Activated CD8-positive, alpha-beta T cell treated with anti-CD3 and anti-CD28 coated beads for 36 hours (primary cell): ENCODE measurements at places on chromosomes 6 and 20. TPM values are rescaled to one million over a fixed set of nuclear protein-coding genes. Genes with fewer than 3 reads are reported as not detected.
A peak's percentile ranks its signal among the peaks of the same experiment; 100 is the strongest.

DNA sequence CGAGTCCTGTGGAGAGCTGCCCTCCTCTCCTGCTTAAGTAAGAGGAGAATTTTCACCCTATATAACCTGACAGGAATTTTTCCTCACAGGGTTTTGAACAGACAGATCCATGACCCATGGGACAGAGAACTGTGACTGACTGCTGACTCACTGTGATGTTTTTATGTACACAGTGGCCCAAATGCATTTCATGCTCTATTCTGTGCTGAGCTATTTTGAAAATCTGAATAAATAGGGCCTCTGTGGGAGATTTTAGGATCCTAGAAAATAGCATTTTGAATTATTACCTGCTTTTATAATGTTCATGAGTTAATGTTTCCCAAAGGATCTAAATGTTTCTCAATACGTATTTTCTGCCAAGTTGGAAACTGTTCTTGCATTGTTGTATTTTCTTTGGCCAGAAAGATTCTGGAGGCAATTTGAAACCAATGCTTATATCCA is 577.4 kb downstream of the HTR1B start:
- no peaks in the 10 kb centered on the region for H3K4me1 ChIP-seq
- H3K4me3 ChIP-seq, result no peak overlapping the region
- DNase-seq, result no peak
- no peak overlapping the region for H3K27ac ChIP-seq
- no peaks in the 10 kb centered on the region for H3K36me3 ChIP-seq
- H3K27me3 ChIP-seq, result no peaks in the 10 kb centered on the region

- peak within 1 kb of the TSS; percentile 81 for H3K27ac ChIP-seq
- peak within 1 kb of the TSS; percentile 79 for H3K4me3 ChIP-seq
- peaks cover 40% of the 10 kb centered on the region for H3K4me1 ChIP-seq
- peak; percentile 68 for DNase-seq
These were observed at the start of gene SDC4 for GRCh38 chr20:45347936-45348778. Gene SDC4, minus strand, starts transcription at chr20:45348424. Its CDS starts 40 bp downstream, at chr20:45348384.

The GJA10 gene
- not detected for total RNA-seq

The CTCFL gene
- not detected for total RNA-seq

DNA sequence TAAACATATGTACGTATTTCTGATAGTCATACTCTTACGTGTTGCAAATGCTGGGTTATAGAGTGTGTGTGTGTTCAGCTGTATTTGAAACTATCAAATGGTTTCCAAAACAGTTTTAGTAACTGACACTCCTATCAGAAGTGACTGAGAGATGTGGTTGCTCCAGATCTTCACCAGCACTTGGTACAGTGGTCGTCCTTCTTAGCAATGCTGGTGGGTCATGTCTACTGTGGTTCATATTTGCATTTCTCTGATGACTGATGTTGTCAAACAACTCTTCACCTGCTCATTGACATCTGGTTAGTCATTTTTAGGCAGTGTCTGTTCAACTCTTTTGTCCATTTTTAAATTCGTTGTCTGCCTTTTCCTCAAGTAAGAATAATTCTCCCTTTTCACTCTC is 259.3 kb downstream of the KIF16B start:
- H3K4me1 ChIP-seq, result no peaks in the 10 kb centered on the region
- H3K36me3 ChIP-seq, result peaks cover 19% of the 10 kb centered on the region
- no peak for DNase-seq
- no peak overlapping the region for H3K4me3 ChIP-seq
- no peak overlapping the region for H3K27ac ChIP-seq

DNA sequence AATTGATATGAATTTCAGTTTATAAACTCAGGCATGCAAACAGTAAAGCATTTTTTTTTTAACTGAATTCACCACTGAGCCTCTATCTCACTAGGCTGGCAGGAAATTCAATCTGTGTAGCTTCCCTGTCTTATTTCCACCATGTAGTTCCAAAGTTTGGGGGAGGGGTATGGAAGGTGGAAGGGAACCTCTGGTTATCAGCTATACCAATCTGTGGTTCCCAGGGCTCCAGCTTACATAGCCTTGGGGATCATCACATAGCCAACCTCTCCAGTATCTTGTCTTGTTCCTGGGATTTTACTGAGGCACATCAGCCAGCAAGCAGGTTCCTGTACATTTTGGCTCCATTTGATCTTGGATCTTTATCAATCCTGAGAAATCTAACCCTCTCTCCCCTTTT is 15.6 kb downstream of the RAD21L1 start:
- H3K27me3 ChIP-seq, result peaks cover 6% of the 10 kb centered on the region
- H3K27ac ChIP-seq, result no peak overlapping the region
- H3K36me3 ChIP-seq, result no peaks in the 10 kb centered on the region
- no peak overlapping the region for H3K4me3 ChIP-seq
- peaks cover 5% of the 10 kb centered on the region for H3K4me1 ChIP-seq

- no peak overlapping the region for H3K27ac ChIP-seq
- H3K4me3 ChIP-seq, result no peak overlapping the region
- no peak for DNase-seq
- H3K36me3 ChIP-seq, result no peaks in the 10 kb centered on the region
These were observed 139.9 kb downstream of the CCDC170 start for GRCh38 chr6:151633526-151634335.

DNA sequence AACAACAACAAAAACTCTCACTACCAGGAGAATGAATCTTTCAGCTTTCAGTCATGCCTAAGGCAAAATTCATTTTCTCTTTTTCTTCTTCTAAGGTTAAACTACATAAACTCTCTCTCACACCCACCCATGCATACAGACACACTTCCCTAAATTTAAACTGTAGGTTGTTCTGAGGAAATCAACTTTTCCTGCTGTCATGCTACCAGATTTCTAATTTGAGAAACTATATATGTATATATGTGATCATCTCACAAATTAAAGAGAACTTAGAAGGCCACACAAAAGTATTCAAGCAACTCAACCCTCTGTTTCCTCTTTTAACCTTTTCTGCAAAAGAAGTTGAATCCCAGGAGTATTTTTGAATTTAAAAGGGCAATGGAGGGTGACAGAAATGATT is 532.5 kb downstream of the KIF16B start:
- H3K36me3 ChIP-seq, result no peaks in the 10 kb centered on the region
- H3K27ac ChIP-seq, result no peak overlapping the region
- no peaks in the 10 kb centered on the region for H3K4me1 ChIP-seq
- DNase-seq, result no peak
- H3K4me3 ChIP-seq, result no peak overlapping the region
- H3K27me3 ChIP-seq, result no peaks in the 10 kb centered on the region

GRCh38 chr20:38685853-38686473 is 38.3 kb upstream of the SLC32A1 start:
- peaks cover 36% of the 10 kb centered on the region for H3K27me3 ChIP-seq
- no peak overlapping the region for H3K4me3 ChIP-seq
- H3K36me3 ChIP-seq, result no peaks in the 10 kb centered on the region
- H3K27ac ChIP-seq, result no peak overlapping the region
- no peaks in the 10 kb centered on the region for H3K4me1 ChIP-seq

- no peaks in the 10 kb centered on the region for H3K27me3 ChIP-seq
- peaks cover 40% of the 10 kb centered on the region for H3K4me1 ChIP-seq
- H3K4me3 ChIP-seq, result no peak overlapping the region
- no peak for DNase-seq
These were observed 5.7 kb downstream of the MAP3K7 start for GRCh38 chr6:90581146-90581545.

- H3K4me3 ChIP-seq, result no peak overlapping the region
- no peaks in the 10 kb centered on the region for H3K36me3 ChIP-seq
- peaks cover 6% of the 10 kb centered on the region for H3K27me3 ChIP-seq
- no peak for DNase-seq
- peaks cover 2% of the 10 kb centered on the region for H3K4me1 ChIP-seq
These were observed 48.8 kb upstream of the NKX2-2 start for GRCh38 chr20:21562656-21563055.

The CD24 gene
- total RNA-seq, result 0.54 TPM

DNA sequence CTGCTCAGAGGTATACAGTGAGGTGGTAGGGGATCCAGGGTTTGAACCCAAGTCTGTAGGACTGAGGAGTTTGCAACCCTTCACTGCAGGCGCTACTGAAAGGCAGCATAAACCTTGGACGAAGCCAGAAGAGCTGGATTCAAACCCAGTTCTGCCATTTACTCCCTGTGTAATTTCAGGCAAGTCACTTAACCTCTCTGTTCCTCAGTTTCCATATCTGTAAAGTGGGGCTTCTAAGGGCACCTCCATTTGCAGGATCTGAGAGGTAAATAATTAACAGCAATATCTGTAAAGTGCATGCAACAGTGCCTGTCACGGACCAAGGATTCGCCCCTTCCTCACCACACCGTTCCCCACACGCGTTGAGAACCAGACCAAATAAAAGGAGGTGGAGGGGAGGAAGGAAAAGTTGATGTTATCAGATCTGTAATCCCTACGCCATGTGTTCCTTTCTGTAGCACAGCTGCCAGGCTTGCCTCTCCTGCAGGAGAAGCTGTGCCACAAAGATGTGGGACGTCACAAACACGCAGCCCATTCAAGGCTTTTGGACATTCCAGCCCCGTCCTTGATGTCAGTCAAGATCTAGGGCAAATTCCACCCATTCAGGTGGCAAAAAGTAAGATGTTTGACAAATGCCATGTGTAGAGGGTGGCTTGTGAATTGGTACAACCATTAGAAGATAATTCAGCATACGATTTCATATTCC is 9.8 kb downstream of the RIPOR3 start:
- no peak overlapping the region for H3K4me3 ChIP-seq
- H3K27me3 ChIP-seq, result no peaks in the 10 kb centered on the region
- no peaks in the 10 kb centered on the region for H3K36me3 ChIP-seq
- DNase-seq, result no peak
- H3K4me1 ChIP-seq, result no peaks in the 10 kb centered on the region
- H3K27ac ChIP-seq, result no peak overlapping the region

The RAET1L gene
- not detected for total RNA-seq

- no peaks in the 10 kb centered on the region for H3K36me3 ChIP-seq
- H3K4me1 ChIP-seq, result peaks cover 12% of the 10 kb centered on the region
- no peak overlapping the region for H3K27ac ChIP-seq
- H3K4me3 ChIP-seq, result no peak overlapping the region
- no peaks in the 10 kb centered on the region for H3K27me3 ChIP-seq
These were observed 15.2 kb downstream of the DSE start for GRCh38 chr6:116385921-116386320.

DNA sequence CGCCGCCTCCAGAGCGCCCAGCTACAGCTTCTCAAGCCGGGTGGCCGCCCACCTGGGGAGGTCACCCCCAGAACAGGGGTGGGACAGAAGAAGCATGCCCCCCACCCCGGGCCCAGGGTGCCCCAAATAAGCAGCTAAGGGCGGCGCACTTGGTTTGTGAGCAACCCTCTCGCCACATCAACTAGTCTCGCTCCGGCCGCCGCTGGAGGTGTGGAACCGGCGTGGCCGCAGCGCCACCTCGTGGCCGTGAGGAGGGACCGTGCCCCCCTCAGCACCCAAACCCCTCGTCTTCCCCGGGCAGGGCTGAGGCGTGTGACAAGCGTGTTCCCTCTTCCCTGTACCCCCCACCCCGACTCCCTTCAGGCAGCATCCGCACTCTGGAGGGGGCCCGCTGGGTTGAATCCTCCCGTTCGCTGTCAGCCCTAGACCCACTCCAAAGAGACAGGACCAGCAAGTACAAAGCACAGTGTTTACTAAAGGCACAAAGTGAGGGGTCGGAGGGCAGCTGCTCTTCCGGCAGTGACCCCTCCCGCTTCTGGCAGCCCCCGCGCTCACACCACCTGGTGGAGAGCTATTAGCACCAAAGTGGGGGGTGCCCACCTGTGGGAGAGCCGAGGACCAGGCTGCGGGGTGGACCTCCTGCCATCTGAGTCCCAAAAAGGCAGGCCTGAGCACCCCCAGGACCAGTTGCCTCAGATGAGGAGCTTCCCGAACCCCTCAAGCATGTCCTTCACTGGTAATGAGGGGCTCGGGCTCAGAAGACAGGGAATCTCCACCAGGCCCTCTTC is 45.4 kb downstream of the MDFI start:
- H3K36me3 ChIP-seq, result no peaks in the 10 kb centered on the region
- H3K27ac ChIP-seq, result peak overlapping the region; percentile 68
- peaks cover 1% of the 10 kb centered on the region for H3K27me3 ChIP-seq
- H3K4me3 ChIP-seq, result peak overlapping the region; percentile 70

The FOXA2 gene
- total RNA-seq, result not detected

- no peaks in the 10 kb centered on the region for H3K27me3 ChIP-seq
- peaks cover 30% of the 10 kb centered on the region for H3K4me1 ChIP-seq
- H3K4me3 ChIP-seq, result peak overlapping the region; percentile 95
- H3K36me3 ChIP-seq, result peaks cover 1% of the 10 kb centered on the region
These were observed 1.8 kb downstream of the SPATA2 start for GRCh38 chr20:49913399-49914047.

The IRF4 gene
- 409 TPM for total RNA-seq

DNA sequence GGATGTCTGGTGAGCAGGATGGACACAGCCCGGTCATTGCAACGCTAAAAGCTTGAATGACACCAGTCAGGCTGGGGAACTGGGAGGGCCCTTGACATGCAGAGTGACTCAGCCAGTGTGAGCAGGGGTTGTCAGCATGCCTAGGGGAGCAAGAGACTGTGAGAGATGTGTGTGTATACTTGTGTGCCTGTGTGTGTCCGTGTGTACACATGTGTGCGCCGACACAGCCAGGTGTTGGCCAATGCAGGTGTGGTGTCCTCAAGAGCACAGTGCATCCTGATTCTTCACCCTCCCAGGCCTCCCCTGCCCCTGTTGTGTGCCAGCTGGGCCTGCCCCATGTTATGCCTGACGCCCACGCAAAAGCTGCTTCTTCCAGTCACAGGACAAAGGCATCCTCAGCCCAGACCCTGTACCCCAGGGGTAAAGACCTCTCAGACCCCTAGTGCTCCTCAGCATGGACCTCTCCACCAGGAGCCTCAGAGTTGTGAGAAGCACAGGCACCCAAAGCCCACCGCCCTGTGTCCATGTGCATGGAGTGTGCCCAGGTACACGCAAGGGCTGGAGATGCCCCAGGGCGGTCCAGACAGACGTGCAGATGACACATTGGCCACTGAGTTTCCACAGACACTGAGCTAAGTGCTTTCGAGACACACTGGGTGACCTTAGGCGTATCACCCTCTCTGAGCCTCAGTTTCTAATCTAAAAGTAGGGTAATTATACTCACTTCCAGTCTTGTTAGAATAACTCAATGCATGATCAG is 16.6 kb downstream of the NRSN2 start:
- peak; percentile 33 for DNase-seq
- H3K4me3 ChIP-seq, result no peak overlapping the region
- H3K27me3 ChIP-seq, result peaks cover 3% of the 10 kb centered on the region
- H3K27ac ChIP-seq, result no peak overlapping the region

The CST1 gene
- not detected for total RNA-seq

The BTN1A1 gene
- total RNA-seq, result not detected

The KPNA5 gene
- total RNA-seq, result 10.3 TPM

DNA sequence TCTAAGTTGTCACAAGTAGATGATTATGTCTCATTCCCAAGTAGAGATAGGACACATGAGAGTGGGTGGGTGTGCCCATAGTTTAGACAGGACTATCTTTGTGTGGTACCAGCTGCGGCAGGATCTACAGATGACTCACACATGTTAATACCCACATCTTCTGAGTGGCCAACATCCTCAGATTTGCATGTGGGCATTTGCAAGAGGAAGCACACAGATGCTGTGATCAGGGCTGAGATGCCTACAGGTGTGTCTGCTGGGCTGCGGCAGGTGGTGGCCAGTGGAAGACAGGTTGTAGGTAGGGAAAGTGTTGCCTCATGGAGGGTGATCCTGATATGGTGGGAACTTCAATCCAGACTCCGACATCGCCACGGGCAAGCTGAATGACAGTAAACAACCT is 50.8 kb downstream of the UTRN start:
- H3K36me3 ChIP-seq, result no peaks in the 10 kb centered on the region
- H3K27me3 ChIP-seq, result no peaks in the 10 kb centered on the region
- DNase-seq, result peak; percentile 70
- peak overlapping the region; percentile 79 for H3K27ac ChIP-seq
